ENCODE measurements at places on chromosomes 7 and 10.

DNA sequence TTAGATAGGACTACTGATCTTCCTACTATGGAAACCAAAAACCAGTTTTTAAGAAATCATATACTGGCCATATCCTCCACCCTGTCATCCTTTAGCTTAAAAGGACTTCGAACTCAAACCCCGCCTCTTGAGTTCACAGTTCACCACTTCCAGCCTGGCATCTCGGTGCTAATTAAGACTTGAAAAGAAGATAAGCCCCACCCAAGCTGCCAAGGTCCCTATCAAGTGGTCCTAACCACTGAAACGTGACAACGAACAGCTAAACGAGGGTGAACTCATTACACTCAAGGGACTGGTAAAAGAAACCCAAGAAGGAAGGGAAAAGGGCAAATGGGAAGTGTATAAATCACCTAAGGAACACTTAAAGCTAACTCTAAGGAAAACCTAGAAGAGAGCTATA lies 16.1 kb downstream of the COL17A1 start:
- DNase-seq, result no peak

DNA sequence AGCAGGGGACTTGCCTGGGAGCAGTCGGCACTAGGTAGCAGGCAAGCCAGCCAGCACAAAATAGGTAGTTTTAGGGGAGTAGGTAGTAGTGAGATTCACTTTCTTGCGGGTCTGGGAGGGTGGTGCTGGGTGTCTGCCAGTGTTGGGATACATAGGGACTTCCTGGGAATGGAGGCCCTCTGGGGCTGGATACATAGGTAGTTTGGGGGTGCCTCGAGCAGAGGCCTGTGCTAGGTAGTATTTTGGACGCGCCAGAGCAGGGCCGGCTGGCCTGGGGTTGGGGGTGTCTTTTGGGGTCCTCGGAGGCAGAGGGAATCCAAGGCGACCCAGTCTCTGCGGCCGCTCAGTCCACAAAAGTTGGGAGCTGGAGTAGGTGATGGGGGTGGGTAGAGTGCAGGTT lies 2.0 kb upstream of the HOXA3 start:
- DNase-seq, result no peak

DNA sequence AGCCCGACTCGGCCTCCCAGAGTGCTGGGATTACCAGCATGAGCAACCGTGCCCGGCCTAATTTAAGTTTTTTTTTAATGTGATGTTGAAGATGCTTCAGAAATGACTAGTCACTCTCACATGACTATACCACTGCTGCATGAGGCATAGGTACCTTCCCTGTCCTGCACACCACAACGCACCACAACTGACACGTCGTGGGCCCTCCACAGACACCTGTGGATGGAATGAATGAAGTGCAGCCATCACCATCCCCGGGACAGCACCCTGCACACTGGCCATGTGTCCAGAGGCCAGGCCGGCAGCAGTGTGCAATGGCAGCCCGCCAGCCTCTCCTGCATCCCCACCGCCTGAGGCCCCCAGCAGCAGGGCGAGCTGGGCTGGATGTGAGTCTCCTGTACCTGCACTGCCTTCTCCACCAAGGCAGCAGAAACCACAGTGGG lies 55.1 kb downstream of the VOPP1 start:
- DNase-seq, result no peak

- no peak for DNase-seq
These were observed 8.3 kb upstream of the SLC18A3 start for GRCh38 chr10:49601857-49602256.

DNA sequence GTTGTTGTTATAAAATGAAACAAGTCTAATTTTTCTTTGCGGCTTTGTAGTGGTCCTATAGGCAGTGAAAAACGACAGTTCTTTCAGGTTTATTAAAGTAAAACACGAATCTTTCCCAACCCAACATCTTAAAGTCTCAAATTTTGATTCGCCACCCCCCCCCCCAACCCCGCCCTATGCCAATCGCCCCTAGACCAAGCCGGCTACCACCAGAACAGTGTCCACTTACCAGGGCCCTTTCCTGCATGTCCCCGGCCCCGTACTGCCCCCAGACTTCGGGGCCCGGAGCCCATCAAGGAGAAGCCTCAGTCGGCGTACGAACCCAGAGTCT lies 335 bp upstream of the CHCHD1 start:
- no peak for DNase-seq

DNA sequence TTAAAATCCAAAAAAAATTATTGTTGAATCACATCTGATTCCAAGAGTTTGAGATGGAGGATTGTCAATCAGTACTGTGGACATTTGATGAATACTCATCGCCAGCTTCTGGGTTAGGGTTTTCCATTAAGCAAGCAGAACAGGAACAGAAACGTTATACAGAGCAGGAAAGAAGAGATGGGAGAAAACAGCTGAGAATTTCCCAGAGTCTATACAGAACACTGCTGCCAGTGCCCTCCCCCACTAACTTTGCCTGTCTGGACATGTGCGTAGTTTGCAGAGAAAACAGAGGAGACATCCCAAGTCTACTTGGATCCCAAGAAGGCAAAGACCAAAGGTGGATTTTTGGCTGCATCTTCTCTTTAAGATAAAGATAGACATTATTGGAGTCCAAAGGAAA lies 19.0 kb downstream of the C10orf90 start:
- DNase-seq, result no peak

DNA sequence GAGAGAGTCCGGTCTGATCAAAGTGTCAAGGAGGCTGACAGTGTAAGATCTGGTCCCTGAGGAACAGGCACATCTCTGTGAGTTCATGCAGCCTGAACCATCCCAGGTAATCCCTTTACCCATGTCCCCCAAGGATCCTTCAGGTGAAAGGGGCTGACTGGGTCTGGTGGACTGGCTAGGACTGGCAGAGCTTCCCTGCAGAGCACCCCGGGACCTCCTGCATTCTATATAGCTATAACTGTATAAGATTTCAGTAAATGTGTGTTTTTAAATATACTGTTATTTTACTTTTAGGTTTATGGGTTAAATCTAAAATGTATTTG lies 246.8 kb downstream of the ELMO1 start:
- no peak for DNase-seq

DNA sequence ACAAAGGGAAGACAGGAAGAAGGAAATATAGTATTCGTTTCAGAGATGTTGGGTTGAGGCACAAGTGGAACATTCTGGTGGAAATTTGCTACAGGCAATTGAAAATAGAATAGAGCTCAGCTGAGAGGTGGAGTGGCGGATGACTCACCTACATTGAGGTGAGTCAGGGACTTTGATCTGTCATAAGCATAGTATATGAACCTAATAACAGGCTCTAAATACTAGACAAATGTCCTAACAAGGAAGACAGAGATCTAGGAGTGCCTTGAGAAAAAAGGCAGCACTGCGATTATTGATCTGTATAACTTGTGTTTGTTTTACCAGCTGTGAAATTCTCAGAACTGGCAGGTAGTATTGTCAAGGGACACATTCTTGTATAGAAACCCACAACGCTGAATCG lies 907 bp upstream of the IFRD1 start:
- peak; percentile 31 for DNase-seq

GRCh38 chr10:91759581-91759986 lies 38.6 kb upstream of the TNKS2 start:
- DNase-seq, result no peak

- DNase-seq, result no peak
These were observed 63.2 kb upstream of the TMEM168 start for GRCh38 chr7:112853422-112853821.

DNA sequence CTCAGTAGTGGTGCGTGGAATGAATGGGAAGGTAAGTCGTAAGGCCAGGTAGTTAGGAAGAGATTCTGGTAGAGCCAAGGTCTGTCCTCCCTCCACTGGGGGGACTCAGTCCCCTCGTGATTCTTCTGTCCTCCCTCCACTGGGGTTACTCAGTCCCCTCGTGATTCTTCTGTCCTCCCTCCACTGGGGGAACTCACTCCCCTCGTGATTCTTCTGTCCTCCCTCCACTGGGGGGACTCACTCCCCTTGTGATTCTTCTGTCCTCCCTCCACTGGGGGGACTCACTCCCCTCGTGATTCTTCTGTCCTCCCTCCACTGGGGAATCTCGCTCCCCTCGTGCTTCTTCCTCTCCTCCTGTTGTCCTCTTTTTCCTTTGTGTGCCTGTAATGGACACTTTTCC lies 125.1 kb downstream of the CELF2 start:
- no peak for DNase-seq

GRCh38 chr10:25082276-25083204 lies 66.1 kb downstream of the THNSL1 start:
- DNase-seq, result peak; percentile 52

GRCh38 chr7:148708026-148708885 lies 9.6 kb downstream of the CUL1 start:
- no peak for DNase-seq

DNA sequence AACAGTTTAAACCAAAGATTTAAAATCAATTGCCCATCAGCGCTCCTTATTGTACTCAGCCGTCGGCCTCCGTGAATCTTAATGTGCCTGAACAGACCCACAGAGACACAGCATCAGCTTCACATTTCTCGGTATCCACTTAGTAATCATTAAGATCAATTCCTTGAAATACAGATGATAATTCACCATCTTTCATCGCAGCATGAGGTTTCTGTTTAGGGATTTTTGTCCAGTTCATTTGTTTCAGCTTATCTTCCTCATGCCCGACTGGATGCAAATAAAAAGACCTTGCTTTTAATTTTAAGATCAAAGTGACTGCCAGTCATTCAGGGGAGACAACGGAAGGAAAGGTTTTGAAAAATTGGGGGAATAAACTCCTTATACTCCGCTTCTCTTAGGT lies 207.8 kb downstream of the WDR37 start:
- no peak for DNase-seq

DNA sequence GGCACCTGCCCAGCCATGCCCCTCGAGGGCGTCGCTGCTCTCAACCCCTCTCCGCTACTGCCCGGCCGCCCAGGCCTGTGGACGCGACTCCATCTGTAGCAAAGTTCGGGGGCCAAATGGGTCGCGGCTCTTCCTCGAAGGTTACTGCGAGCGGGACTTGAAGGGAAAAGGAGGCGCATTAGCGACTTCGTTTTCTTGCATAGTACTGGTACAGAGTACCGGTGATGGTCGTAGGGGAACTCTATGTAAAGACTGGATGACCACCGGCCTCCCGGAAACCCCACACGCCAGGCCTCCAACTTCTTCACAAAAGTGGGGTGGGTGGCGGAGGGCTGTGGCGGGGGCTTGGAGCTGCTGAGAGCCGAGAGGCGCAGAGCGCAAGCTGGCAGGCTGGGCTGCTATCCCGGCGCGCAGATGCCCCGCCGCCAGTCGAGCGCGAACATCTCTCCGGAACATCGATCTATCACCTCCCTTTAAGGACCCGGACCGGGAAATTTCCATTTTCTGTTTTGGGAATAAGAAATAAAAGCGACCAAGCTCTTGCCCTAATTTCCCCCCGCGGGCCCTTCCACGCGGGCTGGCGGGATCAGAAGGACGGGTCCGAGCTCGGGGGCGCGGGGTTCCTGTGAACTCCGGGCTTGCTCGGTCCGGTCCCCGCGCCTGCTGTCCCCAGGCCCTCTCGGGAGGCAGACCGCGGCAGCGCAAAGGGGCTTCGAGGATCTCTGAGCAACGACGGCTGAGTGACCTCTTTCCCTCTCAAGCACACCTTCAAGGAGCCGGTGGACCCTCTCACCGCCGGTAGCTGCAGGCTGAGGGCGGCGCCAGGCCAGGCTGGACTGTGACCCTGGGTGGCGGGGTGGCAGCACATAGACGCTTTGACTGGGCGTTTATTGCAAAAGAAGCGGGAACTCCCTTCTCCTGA lies 12.2 kb upstream of the FEZF1 start:
- DNase-seq, result no peak

DNA sequence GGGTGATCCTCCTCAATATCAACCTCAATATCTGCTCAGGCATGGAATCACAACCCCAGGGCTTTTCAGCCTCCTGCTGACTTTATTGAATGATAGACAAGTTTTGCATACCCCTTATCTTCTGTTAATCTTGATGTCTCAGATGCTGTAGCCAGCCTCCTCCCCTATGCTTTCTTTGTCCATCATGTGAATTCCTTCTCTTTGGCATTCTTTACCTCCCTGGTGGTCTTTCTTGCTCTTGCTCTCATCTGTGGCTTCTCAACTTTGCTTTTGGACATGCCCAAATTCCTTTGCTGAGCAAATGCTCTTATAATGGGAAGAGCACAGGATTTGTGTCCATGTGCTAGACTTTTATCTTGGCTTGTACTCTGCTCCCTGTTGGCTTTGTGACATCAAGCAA lies 73.4 kb upstream of the FAM13C start:
- no peak for DNase-seq

GRCh38 chr10:63266391-63267316 lies 133.5 kb downstream of the NRBF2 start:
- DNase-seq, result no peak

DNA sequence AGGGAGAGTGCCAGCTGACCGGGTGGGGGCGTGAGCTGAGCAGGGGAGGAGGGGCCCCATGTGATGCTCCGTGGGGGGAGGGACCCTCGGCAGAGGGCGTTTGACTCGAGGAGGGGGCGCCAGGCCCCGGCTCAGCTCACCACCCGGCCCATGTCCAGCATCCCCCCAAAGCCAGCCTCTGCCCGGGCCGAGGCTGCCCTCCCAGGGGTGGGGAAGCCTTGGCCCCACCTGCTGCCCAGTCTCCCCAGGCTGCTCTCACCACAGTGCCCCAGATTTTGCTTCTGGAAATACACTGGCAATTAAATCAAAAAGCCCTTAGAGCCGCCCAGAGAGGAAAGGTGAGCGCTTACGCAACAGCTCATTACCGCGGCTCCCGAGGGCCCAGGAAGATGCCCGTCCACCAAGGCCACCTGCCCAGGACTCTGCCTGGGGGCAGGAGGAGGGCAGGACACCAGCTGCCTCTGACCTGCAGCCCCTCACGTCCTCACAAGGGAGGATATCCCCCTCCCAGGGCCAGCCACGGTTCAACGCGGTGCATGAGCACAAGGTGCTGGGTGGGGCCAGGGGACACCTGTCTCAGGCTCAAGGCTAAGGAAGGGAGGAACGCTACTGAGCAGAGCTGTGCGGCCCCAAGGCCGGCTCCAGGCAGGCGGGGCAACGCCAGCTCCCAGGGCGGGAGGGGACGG lies 70.0 kb upstream of the INPP5A start:
- peak; percentile 20 for DNase-seq

DNA sequence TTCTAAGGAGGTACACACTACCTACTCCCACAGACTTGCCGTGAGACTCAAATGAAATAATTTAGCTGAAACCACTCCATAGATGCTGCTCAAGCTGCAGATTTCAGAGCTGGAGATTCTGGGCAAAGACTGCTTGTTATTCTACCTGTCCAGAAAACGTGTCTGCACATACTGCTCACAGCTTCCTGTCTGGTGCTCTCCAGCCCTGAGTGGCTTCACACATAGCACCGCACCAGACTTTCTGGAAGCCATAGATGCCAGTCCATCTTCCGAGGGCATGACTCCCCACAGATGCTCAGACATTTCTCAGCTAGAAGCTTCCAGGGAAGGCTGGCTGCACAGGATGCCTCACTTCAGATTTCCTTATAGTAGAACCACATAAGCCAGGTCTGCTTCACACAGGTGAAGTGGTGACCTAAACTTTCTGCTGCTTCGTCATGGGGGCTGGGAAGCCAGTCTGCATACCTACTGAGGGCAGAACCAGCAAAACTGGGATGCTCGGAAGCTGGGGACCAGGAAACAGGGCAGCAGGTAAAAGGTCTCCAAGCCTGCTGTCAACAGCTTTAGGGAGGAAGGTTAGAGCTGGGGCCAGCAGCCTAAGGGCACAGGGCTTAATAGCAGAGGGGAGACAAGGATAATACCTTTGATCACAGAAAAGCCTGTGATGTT lies 18.2 kb downstream of the CCDC6 start:
- no peak for DNase-seq

- DNase-seq, result peak; percentile 3
These were observed 151.7 kb upstream of the PPP2R2D start for GRCh38 chr10:131748831-131749766.

Data from DMS153 (cell line).